ENCODE measurements at places on chromosomes 2 and 18.

- DNase-seq, result no peak
Measured at GRCh38 chr2:176496761-176497160, 227.5 kb downstream of the MTX2 start.

DNA sequence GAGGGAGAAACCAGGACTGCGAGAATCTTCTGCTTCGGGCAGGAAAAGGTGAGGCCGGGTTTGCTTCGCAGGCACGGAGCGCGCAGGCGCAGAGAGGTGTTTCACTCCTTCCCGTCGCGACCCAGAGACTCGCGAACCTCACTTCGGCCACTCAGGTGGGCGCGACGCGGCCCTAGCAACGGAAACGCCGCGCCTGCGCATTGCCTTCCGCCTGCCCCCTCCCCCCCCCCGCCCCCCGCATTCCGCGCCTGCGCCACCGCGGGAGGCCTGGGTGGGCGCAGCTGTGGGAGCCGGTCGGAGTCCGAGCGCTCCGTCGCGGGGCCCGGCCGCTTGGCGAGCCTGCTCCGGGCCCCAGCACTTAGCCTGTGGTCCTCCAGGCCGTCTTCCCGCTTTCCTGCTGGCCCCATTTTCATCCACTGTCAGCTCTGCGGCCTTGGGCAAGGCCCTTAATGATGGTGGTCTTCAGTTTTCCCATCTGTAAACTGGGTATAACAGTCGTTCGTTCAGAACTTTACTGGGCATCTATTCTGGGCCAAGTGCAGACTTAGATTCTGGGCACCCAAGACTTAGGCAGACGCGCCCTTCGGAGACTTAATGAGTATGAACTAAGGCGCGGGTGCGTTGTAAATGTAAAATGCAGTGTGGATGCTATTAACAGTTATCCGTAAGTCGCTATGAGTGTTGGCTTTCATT, 62.1 kb upstream of the ACKR3 start:
- peak; percentile 37 for DNase-seq

- no peak for DNase-seq
Measured at GRCh38 chr2:206164261-206164862, 4.7 kb downstream of the EEF1B2 start.

DNA sequence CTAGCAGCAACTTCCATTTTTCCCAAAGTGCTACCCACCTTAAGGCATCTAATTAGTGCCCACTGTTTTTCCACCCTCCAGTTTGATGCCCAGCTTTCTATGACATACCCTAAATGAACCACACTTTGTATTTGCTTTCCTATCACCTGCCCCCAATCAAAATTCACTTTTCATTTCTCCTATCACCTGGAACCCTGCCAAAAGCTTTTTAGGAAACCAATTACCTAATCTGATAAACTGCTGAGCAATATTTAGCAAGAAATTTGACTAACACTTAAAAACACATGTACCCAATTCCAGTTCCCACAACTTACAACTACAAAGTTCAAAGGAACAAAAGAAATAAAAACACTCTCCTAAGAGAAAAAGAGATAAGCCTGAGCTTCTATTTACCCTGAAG, 71.7 kb downstream of the IKZF2 start:
- no peak for DNase-seq

DNA sequence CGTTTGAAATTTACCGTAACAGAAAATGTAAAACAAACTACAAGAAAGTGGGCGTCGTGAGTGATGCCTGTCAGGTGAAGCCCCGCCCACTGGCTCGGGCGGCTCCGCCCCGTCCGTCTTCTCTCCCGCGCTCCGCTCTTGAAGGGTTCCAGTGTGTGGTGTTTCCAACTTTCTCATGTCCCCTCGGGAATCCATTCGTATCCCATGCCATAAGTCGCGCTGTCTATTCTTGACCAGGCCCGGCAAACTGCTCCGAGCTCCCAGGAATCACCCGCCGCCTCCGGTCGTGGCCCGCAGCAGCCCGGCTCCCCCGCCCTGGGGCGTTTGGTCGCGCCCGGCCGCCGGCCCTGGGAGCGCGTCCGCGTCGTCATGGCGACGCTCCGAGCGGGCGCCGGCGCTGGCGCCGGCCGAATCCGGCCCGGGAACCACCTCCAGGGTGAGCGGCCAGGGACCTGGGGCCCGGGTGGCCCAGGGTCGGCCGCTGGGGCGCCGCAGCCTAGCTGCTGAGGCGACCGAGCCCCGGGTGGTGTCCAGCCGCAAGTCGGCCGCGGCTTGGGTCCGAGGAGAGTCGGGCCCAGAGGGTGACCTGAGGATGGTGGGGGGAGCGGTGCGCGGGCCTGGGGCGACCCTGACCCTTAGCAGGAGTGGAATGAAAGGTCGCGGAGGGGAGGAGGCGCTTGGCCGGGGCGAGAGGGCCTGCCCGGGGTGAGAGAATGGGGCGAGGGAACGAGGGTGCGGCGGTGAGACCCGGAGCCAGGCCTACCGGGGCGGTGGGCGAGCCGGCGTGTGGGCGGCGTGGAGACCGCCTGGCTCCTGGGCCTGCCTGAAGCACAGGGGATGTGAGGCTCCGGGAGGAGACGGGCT, at the start of gene CFAP221:
Gene CFAP221, plus strand, starts transcription at position 375 of the 864 bp plus-strand sequence. CDS start 1,683 bp downstream, outside the sequence.
- DNase-seq, result no peak

DNA sequence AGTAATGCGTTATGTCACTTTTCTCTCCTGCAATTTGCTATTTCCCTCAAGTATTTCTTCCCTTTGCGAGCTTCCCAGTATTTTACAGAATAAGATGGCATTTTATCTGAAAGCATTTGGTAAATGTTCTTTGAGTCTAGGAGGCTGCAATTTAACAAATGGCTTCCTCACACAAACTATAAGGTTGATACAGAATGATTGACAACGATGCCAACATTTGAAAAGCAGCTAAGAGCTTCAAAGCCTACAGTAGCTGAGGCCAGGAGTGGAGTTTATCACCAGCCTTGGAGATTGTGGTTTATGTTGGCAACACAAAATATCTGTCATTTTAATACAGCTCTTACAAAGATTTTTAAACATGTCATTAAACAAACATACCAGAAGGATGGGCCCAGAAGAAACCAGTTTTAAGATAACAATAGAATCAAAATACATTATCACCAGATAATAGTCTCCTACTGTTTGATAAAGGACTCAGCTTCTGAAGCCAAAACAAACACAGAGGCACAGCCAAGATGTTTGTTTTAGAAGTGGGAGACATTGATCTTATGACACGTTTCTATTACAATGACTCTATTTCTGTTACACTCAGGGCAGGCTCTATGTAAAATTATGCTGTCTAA, 711.4 kb upstream of the ACVR2A start:
- no peak for DNase-seq

DNA sequence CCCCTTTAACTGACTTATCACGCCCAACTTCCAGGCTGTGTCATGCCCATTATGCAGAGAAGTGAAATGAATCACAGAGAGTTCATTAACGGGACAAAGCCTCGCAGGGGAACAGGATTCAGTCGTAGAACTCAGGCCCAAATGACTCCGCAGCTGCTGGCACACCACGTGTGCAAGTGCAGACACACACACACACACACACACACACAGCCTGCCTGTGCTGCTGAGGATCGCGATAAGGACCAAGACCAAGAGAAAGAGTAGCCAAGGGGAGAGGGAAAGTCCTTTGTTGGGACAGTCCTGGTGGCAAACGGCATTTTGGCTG, 90.0 kb upstream of the TAF1B start:
- no peak for DNase-seq

- DNase-seq, result no peak
Measured at GRCh38 chr2:69581774-69582581, 61.6 kb downstream of the AAK1 start.

DNA sequence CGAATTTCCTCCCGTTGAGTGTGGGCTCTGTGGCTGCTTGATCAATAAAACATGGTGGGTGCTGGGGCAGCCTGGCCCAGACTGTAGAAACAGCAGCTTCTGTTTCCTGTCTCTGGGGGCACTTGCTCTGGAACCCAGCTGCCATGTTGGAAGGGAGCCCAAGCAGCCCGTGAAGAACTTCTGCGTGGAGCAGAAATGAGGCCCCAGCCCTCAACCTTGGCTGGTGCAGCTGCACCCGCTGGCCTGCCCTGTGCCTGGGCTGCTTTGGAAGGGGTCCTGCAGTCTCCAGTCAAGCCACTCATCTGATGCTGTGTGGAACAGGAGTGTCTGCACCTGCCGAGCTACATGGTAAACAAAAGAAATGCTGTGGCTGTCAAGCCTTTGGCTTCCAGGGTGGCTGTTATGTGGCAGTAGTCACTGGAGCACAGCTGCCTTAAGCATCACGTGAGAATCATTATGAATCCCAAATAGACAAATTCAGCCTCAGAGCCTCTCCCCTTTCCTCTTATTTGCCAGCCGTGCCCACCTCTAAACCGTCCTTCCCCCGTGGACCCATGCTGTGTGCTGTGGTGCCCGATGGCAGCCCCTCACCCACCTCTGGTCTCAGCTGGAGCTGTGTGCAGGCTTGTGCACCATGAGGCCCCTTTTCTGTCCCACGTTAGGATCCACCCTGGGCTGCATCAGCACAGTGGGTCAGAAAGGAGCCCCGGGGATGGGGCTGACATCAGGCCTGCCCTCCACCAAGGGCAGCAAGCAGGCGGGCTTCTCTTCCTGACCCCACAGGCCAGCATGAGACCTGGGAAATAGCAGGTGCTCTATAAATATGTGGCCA, 134.0 kb upstream of the HDAC4 start:
- no peak for DNase-seq

GRCh38 chr2:70312560-70312959, 10.7 kb upstream of the FAM136A start:
- no peak for DNase-seq

DNA sequence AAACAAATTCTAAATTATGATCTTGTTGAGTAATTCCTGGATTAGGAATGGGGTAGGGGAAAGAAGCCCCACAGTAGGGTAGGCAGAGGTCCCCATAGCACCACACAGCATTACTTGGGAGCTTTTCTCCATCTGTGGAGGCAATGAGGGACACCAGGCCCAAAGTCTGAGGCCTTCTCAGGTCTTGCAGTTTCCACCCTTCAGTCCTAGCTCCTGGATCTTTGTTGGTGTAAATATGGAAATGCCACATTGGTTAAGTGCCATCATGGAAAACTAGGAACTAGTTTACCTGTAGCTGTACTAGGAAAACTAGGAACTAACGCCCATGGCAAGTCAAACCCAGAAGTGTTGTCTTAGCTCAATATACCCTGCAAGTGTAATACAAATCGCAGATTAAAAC, 113.3 kb upstream of the DAPL1 start:
- DNase-seq, result no peak

DNA sequence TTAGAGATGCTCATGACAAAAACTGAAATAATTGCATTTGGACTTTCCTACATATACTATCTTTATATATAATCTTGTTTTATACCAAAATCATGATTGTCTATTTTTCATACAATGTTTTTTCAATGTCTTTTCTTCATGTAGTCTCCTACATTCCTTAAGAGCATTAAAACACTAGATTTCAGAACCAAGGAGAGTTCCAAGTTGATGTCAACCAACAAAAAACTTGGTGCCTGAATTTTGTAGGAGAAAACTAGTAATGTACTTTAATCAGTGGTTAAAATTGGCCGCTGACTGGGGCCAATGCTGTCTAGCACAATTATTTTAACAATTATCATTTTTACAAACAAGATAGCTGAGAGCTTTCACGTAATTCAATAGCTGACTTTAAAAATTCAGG, 678.8 kb downstream of the DCC start:
- DNase-seq, result no peak

GRCh38 chr2:23412556-23413155, 27.7 kb downstream of the KLHL29 start:
- DNase-seq, result no peak

DNA sequence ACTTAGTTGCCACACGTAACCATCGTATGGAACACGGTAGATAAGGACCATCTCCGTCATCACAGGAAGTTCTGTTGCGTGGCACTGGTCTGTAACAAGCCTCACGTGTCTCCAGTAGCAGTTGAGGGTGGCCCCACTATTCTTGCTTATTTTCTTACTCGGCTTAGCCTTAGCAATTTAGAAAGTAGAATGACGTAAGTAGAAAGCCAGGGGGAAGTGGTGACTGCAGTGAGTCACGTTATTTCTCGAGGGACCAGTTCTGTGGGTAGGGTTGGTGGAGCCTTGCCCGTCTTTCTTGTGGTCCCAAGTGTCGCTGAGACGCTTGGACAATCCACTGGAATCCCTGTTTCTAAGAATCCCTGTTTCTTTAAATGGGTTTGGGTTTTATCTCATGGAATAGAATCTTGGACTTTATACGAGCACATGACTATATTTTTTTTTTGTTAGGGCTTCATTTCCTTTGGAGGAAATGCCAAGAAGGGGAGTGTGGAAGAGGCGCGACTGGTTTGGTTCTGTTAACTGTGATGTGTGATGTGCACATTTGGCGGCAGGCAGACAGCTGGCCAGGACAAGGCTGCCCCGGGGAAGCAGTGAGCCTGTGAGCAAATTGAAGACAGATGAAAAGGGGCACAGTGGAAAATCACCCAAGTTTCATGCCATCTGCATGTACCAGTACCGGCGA, 96.2 kb downstream of the CABLES1 start:
- DNase-seq, result peak; percentile 50

- no peak for DNase-seq
Measured at GRCh38 chr2:70477441-70477844, 76.2 kb downstream of the TGFA start.

- no peak for DNase-seq
Measured at GRCh38 chr2:192887337-192887736, 692.6 kb upstream of the TMEFF2 start.

DNA sequence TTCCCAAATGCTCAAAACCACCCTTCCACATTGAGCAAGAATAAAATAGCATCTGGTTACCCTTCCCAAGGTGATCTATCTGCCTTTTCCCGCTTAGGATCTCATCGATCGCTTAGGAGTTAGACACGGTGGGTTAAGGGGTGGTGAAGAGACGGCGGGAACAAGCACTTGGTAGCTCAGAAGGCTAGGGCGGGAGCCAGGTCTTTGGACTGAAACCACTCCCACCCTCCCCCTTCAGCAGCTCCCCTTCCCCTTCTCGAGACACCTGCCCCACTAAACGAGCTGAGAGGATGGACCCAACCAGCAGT, 513 bp downstream of the THOC1 start:
- DNase-seq, result no peak

- DNase-seq, result peak; percentile 22
Measured at GRCh38 chr18:3624935-3625741, 175.2 kb downstream of the TGIF1 start.

- no peak for DNase-seq
Measured at GRCh38 chr2:117963446-117963845, 50.4 kb downstream of the CCDC93 start.

GRCh38 chr2:119478188-119478977, 45.9 kb downstream of the SCTR start:
- no peak for DNase-seq

DNA sequence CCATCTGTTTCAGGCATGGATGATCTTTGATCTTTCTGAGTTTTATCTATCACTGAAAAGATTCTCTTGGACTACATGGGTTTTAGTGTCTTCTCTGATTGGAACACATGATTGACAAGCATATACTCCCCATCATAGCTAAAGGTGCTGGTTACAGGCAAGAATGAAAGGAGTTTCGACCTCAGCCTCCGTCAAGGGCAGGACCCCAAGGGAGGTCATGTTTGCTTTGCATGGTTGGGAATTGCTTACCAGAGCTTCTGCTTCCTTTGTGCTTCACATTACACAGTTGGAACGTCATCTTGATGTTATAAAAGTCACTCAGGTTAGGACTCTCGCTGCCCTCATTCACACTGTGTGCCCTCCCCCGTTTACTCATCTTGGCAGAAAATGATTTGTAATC, 287.7 kb downstream of the PIK3C3 start:
- DNase-seq, result no peak
